ENCODE measurements at places on chromosomes 2 and 18.

GRCh38 chr2:230503798-230504197, 87.8 kb downstream of the SP100 start:
- no peak for DNase-seq

GRCh38 chr2:2016651-2017311, 272.5 kb upstream of the PXDN start:
- DNase-seq, result no peak

DNA sequence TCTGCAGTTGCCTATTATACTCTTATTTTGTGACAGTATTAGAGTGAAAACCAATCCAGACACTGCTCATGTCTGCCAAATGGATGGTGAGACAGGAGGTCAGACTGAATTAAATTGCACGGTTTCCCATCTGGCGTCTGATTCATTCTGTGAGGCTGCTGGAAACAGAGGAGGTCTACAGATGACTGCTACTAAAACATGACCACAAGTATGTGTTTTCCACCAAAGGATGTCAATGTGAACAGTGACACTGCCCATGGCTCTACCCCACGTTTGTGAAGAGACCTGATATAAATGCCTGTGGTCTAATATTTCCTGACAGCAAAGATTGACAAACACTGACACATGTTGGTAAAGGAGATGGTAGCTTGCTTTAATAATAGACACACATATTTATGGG, 104.3 kb upstream of the ST6GAL2 start:
- no peak for DNase-seq

DNA sequence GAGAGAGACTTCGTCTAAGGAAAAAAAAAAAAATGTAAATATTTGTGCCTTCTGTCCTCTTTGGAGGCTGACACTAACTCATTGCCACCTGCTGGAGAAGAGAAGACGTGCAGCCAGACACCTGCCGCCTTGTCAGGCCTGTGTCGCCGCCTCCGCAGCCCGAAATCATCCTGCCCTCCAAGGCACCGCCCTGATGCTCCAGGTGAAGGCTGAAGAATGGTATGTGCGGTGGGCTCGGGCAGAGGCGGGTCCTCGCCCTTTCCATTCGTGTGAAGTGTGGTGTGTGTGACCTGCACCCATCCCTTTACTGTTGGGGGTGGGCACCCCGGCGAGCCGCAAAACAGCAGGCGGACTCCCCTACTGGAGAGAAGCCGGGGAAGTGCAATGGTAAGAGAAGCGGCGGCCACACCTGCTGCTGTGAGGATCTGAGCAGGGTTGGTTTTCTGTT, 60.4 kb downstream of the FAM161A start:
- DNase-seq, result no peak

- DNase-seq, result no peak
Measured at GRCh38 chr2:74457549-74458131, 598 bp upstream of the WBP1 start.

DNA sequence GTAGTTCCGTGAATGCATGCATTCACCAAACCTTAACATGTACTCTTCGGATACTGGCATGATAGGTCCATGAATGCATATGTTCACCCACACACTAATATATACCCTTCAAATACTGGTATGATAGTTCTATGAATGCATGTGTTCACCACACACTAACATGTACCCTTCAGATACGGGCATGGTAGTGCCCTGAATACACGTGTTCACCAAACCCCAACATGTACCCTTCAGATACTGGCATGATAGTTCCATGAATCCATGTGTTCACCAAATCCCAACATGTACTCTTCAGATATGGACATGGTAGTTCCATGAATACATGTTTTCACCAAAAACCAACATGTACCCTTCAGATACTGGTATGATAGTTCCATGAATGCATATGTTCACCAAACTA, 48.5 kb upstream of the ALKAL2 start:
- DNase-seq, result no peak

- DNase-seq, result no peak
Measured at GRCh38 chr2:217491271-217491670, 511.5 kb downstream of the TNS1 start.

DNA sequence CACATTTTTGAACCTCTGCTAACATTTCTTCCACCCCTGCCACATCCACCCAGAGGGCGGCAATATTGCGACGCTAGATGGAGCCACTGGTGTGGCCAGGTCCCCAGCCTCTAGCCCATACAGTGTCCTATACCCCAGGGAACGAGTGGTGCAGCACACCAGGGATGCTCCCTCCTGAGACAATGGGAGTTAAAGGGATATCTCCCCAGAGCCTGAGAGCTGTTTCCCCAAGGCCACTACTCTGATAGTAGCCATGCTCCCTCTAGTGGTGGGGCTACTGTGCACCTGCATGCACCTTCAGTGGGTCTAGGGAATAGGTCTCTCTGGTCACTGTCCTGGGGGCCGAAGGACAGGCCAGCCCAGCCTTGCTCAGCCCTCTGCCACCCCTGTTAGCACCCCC, 336.4 kb upstream of the FSHR start:
- DNase-seq, result no peak

DNA sequence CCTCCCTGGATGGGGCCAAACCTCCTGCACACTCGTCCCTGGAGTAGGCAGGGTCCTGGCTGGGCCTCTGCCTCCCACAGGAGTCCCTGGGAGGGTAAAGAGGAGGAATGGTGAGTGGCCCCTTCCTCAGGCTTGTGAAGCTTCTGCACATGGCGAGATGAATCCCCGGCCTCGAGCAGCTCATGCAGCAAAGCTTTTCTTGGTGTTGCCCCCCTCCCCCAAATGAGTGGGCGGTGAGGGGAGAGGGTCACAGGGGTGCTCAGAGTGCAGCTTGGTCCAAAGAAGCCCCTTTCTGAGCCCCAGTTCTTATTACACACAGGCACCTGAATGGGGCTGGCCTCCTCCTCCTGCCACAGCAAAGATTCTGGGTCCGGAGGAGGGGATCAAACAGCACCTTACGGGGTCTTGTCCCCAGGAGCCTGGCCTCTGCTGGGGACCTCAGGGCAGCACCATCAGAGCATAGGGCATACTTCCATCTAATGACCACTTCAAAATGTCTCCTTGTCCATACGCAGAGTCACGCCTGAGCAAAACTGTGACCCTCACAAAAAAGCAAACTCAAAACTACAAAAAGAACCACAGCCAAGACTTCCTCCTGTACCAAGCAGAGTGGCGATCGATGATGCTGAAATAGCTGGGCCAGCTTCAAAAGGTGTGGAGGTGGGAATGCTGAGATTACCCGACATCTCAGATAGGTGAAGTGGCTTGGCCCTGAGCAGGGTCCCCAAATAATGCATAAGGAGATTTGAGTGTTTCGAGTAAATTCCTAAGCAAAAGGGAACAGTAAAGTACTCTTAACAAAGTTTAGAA, 148.4 kb upstream of the TWIST2 start:
- no peak for DNase-seq

GRCh38 chr2:239516286-239516953, 115.6 kb upstream of the HDAC4 start:
- no peak for DNase-seq
